Uterus (tissue), 4 donors: ENCODE measurements at places on chromosomes 4 and X. TPM values are rescaled to one million over a fixed set of nuclear protein-coding genes. Genes with fewer than 3 reads are reported as not detected.

The PRMT9 gene
- 34.8 TPM for total RNA-seq

The IL21 gene
- not detected for total RNA-seq

GRCh38 chr4:169269916-169270809 is 593 bp downstream of the SH3RF1 start:
- peak; percentile 56 for DNase-seq

GRCh38 chr4:93018243-93018642 is 714.5 kb downstream of the GRID2 start:
- no peak for DNase-seq

GRCh38 chr4:140102421-140102820 is 51.6 kb downstream of the MAML3 start:
- DNase-seq = no peak
